ENCODE measurements at places on chromosomes 5 and 9. TPM values are rescaled to one million over a fixed set of nuclear protein-coding genes. Genes with fewer than 3 reads are reported as not detected.

Gene EPB41L4B
- 0.28 TPM for total RNA-seq

Gene PIP5K1B
- 14.5 TPM for total RNA-seq

Gene ENTPD2
- 2.0 TPM for total RNA-seq

Gene IGIP
- 3.1 TPM for total RNA-seq

Gene PALM2AKAP2
- total RNA-seq = not detected

Gene LPAR1
- 10.8 TPM for total RNA-seq

Gene N4BP3
- total RNA-seq = 11.4 TPM

Gene ASB6
- 15.1 TPM for total RNA-seq

Gene KCNV2
- 0.11 TPM for total RNA-seq

Gene FOXD4
- not detected for total RNA-seq

Gene SLC12A7
- 10.0 TPM for total RNA-seq

Gene FOXD4L3
- 0.11 TPM for total RNA-seq

Gene SPINK13
- not detected for total RNA-seq

Gene NOTCH1
- total RNA-seq = 40.0 TPM

Gene ZCCHC7
- total RNA-seq = 45.8 TPM

Gene WNT8A
- total RNA-seq = not detected

Gene RPL12
- total RNA-seq = 2,052 TPM

Gene LECT2
- total RNA-seq = not detected

Gene SV2C
- total RNA-seq = 1.1 TPM

Gene CCDC183
- total RNA-seq = not detected
